ENCODE measurements at places on chromosomes 5 and 9. TPM values are rescaled to one million over a fixed set of nuclear protein-coding genes. Genes with fewer than 3 reads are reported as not detected.

GRCh38 chr9:114910541-114910940 is 19.9 kb downstream of the TNFSF8 start:
- no peak for DNase-seq

- DNase-seq, result no peak
These were observed 137.4 kb downstream of the STK32A start for GRCh38 chr5:147372191-147372590.

TPPP gene
- 5.1 TPM for total RNA-seq

LCN1 gene
- total RNA-seq, result not detected

ENG gene
- total RNA-seq, result 5.5 TPM

Measured in SK-MEL-5 (cell line).